ENCODE measurements at places on chromosomes 11 and 22.

DNA sequence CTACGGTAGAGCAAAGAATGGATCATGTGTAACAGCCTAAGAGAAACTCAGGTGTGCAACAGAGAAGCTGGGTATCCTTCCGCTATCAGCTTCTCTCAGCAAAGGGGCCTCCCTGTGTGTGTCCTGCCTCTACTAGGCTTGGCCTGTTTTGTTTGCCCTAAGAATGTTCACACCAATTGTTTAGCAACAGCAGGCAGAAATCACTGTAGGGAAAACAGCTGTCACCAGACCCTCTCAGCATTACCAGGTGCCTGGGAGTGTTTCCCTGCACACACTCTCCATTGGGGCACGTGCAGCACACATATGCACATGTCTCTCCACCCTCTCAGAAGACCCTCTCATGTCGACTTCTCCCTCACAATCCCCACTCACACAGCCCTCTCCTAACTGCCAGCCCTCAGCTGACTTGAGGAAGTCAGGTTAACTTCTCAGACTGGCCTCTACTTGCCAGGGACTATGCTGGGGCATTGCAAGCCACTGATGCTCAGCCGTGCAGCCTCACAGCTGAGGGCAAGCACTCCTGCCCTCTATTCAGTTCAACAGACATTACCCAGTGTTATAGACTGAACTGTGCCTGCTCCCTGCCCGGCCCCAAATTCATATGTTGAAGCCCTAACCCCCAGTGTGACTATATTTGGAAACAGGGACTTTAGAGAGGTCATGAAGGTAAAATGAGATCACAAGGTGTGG, 97.6 kb downstream of the TRIM29 start:
- DNase-seq = no peak

- no peak for DNase-seq
Observed at GRCh38 chr11:106745941-106746340, 272.3 kb downstream of the GUCY1A2 start.

- no peak for DNase-seq
Observed at GRCh38 chr22:45682064-45682463, 10.4 kb downstream of the ATXN10 start.

DNA sequence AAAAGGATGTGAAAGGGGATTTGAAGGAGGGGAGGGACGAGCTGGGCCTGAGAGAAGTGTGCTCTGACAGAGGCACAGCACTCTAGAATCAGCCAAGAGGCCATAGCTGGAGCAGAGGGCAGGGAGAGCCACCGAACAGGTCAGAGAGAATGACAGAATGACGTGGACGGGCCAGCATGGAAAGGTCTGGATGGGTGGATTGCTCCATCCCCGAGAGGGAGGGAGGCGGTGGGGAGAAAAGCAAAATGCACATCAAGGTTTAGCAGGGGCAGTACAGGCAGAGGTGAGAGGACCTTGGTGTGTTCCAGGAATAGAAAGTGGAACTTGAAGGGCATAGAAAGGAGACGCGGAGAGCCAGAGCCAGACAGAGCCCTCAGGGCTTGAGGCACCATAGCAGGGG, 6.9 kb downstream of the PMM1 start:
- no peak for DNase-seq

DNA sequence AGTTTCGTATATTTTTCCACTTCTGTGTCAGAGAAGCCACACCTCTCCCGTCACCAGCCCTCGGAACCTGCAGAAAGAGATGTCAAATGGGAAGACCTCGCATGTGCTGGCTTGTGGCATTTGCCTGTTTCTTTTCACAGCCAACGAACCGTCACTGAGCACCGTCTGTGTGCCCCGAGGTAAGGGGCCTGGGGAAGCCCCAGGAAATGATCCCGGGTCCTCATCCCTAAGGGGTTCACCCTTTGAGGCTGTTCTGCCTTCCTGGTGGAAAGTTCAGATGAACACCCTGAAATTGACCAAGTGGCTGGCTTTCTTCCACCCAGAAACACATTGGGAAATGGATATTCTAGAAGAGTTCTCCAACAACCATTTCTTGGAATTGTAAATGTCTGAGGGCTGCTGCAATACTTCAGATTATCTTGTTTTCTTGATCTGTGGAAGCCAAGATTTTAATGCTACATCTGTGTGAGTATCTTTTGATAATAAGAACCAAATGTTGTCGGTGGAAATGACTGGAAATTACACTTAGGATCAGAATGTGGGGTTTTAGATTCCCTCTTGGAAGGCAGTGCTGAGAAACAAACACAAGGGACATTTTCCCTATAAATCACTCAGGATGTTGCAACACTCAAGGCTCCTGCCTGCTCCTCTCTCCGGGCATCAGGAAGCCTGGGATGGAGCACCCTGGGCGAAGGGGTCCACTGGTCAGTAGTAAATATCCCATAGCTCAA, 37.6 kb downstream of the RIBC2 start:
- DNase-seq = no peak

DNA sequence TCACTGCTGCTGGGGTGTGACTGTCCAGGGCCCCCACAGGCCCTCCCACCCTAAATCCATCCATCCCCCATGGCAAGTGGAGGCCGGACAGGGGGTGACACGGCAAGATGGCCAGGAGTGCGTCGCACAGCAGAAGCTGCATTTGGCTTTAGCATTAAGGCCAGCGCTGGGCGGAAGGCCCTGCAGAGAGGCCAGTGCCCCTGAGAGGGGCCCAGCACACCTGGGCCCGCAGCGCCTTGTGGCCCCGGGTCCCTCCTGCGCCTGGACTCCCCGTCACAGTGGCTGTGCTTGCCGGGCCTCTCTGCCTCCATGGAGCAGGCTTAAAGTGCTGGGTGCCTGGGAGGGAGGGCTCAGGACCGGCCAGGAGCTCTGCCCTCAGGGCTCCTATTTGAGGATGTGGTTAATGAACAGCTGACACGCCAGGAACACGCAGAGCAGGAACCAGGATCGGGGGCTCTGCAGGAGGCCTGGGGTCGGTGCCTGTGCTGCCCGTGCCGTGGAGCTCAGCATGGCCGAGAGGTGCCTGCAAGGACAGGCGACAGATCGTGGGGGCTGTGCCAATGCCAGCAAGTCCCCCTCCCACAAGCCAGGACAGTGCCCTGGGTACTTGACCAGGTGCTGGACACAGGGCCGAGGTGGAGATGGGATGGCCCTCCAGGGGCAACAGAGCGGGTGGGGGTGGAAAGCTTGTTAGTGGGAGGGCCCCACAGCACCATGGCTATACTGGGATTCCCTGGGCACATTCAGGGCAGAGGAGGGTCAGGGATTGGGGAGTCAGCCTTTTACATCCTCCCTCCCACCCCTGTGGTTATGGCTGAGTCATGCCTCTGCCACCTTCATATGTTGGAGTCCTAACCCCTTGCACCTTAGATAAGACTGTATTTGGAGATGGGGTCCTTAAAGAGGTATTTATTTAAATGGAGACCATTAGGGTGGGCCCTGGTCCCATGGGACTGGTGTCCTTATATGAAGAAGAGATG, 30.9 kb upstream of the CARS1 start:
- no peak for DNase-seq

- DNase-seq = no peak
Observed at GRCh38 chr11:12719221-12719620, 45.0 kb downstream of the TEAD1 start.

- DNase-seq = no peak
Observed at GRCh38 chr11:113942256-113942655, 32.7 kb upstream of the HTR3A start.

DNA sequence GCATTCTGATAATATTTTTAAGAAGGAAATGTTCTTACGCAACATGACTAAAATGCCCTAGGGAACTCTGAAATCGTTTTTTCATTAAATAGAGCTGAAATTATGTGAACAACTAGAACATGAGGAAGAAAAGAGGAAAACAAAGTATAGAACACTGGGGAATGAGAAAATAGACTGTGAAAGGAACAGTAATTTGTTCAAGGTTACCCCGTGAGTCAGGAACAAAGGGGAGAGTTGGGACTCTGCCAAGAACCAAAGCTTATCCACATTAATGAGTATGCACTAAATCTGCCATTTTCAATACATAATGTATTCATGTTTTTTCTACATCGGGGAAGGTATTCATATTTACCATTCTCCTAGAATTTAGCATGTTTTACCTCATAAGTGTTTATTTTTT, 961.8 kb upstream of the CCDC90B start:
- DNase-seq = no peak

- DNase-seq = no peak
Observed at GRCh38 chr22:39955675-39956074, 4.5 kb upstream of the TMA7B start.

DNA sequence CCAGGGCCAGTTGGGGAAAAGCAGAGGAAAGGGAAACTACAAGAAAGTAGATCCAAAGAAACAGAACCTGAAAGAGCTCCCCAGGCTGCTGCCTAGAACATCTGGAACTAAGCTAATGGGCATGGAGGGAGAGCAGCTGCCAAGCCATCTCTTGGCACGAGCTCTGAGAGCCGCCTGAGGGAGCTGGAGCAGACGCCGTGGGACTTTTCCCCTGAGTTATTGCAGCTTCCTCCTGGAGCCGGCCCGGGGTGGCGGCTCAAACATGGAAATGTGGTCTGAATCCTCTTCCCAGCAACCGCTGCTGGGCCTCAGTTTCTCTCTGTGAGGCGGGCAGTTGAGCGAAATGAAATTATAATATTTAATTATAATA, 41.8 kb downstream of the LIF start:
- no peak for DNase-seq

- DNase-seq = no peak
Observed at GRCh38 chr22:38104084-38104483, 6.4 kb downstream of the BAIAP2L2 start.

GRCh38 chr22:32043391-32043790, 330 bp downstream of the SLC5A1 start:
- DNase-seq = no peak

GRCh38 chr11:69374110-69374945, 80.4 kb downstream of the MYEOV start:
- no peak for DNase-seq

GRCh38 chr11:35398881-35399280, 20.5 kb downstream of the SLC1A2 start:
- DNase-seq = no peak

GRCh38 chr11:47337229-47337924, 15.1 kb downstream of the MYBPC3 start:
- DNase-seq = no peak

DNA sequence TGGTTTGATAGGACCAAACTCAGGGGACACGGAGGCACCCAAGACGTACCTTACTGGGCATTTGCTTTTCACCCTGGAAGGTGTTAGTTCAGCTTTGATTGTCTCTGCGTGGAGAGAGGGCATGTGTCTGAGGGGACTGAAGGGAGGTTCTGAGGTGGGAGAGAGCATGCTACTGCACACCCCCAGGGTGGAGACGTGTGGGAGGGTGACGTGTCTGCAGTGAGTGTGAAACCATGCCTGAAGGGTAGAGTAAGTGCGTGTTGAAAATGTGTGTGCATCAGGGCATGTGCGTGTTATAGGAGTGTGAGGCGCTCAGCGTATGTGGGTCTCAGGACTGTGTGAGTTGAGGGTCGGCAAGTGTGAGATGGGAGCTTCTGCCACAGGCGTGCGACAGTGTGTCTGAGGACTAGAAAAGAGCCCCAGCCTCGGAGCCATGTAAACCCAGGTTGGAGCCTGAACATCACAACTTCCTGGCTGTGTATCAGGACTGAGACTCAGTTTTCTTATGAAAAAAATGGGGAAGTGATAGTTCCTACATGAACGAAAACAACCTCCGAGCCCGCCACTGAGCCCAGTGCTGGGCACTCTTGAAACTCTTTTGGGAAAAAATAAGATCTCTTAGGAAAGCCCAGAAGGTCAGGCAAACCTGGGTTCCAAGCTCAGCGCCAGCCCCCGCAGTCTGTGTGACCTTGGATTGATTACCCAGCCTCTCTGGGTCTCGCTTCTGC, 11.8 kb upstream of the KCNJ11 start:
- no peak for DNase-seq

DNA sequence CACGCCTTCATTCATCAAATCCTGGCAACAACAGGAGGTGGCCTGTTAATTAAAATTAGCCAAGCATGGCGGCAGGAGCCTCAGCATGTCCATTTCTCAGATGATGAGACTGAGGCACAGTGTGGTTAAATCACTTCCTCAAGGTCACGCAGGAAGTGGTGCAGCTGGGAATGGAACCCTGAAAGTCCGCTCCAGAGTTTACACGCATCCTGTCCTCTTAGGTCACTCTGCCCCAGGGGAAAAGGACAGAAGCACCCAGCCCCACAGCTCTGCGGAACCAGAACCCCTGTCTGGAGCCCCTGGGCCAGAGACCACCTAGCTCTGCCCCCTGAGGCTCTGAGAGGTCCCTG, 19.6 kb downstream of the RPL3 start:
- no peak for DNase-seq

GRCh38 chr11:111823629-111824028, 47.8 kb downstream of the ALG9 start:
- no peak for DNase-seq

- no peak for DNase-seq
Observed at GRCh38 chr22:49720279-49720959, 107.3 kb downstream of the BRD1 start.

- DNase-seq = no peak
Observed at GRCh38 chr11:61728066-61728939, 24.1 kb upstream of the MYRF start.

GRCh38 chr11:128757886-128758612, 64.2 kb downstream of the FLI1 start:
- DNase-seq = no peak

GRCh38 chr11:7690648-7691047, 15.6 kb downstream of the OVCH2 start:
- no peak for DNase-seq

DNA sequence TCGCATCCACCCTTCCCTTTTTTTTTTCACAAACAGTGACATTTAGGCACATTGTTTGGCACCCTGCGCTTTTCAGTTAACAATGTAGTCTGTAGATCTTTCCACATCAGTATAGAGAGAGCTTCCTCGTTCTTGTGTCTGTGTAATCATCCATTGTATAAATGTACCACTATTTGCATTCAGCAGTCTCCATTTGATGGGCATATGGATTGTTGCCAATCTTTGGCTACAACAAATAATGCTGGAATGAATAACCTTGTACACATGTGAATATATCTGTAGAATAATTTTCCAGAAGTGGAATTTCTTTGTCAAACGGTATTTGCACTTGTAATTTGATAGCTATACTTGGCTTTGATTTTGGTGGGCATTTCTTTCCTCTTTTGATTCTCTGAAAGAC, 17.1 kb downstream of the MPEG1 start:
- DNase-seq = no peak

DNA sequence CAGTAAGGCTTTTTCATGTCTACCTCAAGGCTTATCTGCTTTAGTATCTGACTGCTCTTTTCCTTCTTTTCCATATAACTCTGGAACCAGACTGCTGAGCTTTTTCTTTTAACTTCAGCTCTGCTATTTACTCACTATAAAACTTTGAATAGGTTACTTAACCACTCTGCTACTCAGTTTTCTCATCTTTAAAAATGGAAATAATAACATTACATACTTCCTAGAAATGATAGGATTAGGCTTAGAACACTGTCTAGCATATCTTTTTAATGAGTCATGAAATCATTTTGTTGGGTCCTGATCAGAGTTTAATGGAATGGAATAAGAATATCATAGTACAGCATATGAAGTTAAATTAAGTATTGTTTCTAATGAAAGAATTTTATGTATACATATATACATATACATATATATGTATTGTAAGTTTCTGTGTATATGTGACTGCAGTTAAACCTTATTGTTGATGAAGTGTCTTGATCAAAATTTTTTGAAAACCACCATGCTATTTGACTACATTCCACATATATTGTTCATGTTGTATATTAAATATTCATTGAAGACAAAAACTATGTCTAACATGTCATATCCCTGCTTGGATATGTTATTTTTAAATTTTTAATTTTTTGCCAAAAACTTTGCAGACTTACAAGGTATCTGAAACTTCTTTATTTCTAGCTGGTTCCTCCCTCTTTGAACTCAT, 120.2 kb downstream of the METTL15 start:
- DNase-seq = no peak

GRCh38 chr11:29159552-29160465, 857.0 kb downstream of the KCNA4 start:
- no peak for DNase-seq

Measured in bone marrow (tissue), 2 donors.